ENCODE measurements at places on chromosomes 3 and 15. TPM values are rescaled to one million over a fixed set of nuclear protein-coding genes. Genes with fewer than 3 reads are reported as not detected.

DNA sequence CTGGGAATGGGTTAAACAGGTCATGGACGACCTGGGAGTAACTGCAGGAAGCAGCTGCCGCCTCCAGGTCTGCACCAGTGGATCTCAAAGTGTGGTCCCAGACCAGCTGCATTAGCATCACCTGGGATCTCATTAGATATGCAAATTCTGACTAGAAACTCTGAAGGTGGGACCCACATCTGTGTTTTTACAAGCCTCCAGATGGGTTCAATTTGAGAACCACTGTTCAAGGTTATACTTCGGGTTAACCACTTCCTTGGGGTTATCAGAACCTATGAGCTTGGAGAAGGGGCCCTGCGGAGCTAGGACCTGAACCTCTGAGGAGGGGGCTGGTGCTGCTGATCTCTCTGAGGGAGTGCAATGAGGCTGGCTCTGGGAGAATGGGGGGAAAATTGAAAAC is 324.8 kb upstream of the CTDSPL start:
- DNase-seq, result no peak

GRCh38 chr15:66394915-66395314 is 8.2 kb downstream of the MAP2K1 start:
- DNase-seq, result no peak

- no peak for DNase-seq
These were observed 35.3 kb downstream of the PBRM1 start for GRCh38 chr3:52650439-52650838.

- DNase-seq, result no peak
These were observed 199.1 kb downstream of the SI start for GRCh38 chr3:164879201-164879600.

- no peak for DNase-seq
These were observed 98.4 kb downstream of the CNTN3 start for GRCh38 chr3:74516019-74516418.

- DNase-seq, result no peak
These were observed 67.9 kb downstream of the BFSP2 start for GRCh38 chr3:133467780-133468179.

- DNase-seq, result no peak
These were observed 85.9 kb upstream of the ABHD2 start for GRCh38 chr15:89002281-89002761.

DNA sequence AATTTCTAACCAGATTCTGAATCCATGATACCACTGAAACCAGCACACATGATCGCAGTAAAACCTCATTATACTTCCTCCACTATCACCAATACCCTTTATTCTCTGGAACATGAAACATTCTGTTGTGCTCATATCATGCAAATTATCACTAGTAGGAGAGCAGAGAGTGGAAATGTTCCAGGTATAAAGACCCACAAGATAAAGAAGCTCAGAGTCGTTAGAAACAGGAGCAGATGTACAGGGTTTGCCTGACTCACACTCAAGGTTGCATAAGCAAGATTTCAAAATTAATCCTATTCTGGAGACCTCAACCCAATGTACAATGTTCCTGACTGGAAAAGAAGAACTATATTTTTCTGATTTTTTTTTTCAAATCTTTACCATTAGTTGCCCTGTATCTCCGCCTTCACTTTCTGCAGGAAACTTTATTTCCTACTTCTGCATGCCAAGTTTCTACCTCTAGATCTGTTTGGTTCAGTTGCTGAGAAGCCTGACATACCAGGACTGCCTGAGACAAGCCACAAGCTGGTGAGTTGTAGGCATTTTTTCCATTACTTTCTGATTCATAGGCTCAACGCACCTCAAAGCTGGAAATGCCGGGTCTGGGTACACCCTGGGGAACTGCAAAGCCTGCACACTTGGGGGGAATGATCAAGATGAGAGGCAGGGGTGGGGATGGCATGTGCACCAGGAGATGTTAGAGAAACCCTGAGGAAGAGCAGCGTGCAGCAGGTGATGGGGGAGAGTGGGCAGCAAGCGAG is at the start of gene CCR2:
Gene CCR2 (plus strand): TSS at position 465 of the 764 bp plus-strand sequence. CDS start 3,417 bp downstream, outside the sequence.
- no peak for DNase-seq

GRCh38 chr15:76967067-76967466 is 27.9 kb upstream of the PSTPIP1 start:
- no peak for DNase-seq

DNA sequence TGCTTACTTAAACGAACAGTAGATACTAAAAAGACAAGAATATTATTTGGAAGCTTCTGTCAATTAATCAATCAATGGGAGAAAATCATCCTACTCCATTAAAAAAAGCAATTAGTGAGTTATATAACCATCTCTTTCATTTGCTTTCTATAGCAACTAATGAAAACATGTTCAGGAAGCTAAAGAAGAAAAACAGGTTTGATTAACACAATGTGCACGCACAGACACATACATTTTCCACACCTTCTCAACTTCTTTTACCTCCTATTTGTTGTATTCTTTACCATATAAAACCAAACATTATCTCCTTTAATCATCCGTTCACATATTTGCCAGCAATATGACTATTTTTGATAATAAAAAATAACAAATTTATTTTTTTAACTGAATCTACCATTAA is 111.3 kb downstream of the GBE1 start:
- DNase-seq, result no peak

GRCh38 chr15:82043130-82043673 is 2.6 kb downstream of the MEX3B start:
- DNase-seq, result no peak

EFCC1 gene
- 1.2 TPM for total RNA-seq

MORC1 gene
- total RNA-seq, result not detected

PRSS50 gene
- total RNA-seq, result 0.32 TPM

KBTBD12 gene
- 0.48 TPM for total RNA-seq
